ENCODE measurements at places on chromosomes 3 and 15.

- DNase-seq: no peak
Measured at GRCh38 chr15:41505776-41506175, 7.9 kb downstream of the LTK start.

DNA sequence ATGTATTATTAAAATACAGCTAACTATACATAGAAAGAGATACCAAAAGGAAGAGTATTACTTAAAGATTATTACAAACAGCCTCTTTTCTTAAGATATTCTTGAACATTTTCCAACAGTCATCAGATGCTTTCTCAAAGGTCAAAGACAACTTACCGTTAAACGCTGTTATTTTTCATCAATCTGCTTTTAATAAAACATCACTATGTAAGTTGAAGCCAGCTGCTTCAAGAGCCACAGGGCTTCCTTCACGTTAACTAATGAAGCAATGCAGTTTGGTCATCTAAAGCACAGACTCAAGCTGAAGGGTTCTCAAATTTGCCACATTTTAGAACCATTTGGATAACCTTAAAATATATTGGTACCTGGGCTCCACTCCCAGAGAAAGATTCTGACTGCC lies 578.8 kb downstream of the ROBO2 start:
- DNase-seq: no peak

DNA sequence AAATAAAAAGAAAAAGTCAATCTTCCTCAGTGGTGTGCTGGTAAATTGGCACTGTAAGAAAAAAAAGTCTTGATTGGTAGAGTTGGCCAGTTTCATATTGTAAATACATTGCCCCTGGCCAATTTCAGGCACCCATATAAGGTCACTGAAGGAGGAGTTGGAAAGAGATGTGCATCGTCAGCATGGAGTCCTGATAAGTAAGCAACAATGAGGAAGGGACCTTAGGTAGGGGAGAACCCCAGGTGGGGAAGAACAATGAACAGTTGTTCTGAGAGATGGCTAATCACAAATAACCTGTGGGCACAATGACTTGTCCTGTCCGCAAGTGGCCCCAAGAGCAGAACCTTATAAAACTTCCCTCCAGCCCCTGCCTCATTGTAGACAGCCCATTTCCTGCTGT lies 8.6 kb upstream of the CYP8B1 start:
- DNase-seq: no peak

DNA sequence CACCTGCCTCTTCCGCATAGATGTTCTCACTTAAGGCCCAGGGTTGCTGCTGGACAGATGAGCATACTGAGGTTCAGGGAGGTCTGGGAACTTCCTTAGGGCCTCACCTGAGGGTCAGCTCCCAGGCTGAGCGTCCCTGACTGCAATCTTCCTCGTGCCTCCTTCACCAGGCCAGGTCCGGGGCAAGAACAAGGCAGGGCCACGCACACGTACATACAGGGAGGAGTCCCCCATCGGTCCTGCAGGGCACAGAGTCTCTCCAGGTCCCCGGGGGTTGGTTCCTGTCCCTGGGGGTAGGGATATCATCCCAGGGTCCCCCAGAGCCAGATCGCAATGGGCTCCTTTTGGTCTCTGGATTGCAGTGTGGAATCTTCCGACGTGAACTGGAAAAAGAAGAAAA lies 130.1 kb downstream of the LRRK1 start:
- DNase-seq: peak; percentile 4

GRCh38 chr15:58329211-58329610 lies 102.6 kb upstream of the LIPC start:
- no peak for DNase-seq

- no peak for DNase-seq
Measured at GRCh38 chr3:133676336-133677118, 14.8 kb upstream of the TOPBP1 start.

DNA sequence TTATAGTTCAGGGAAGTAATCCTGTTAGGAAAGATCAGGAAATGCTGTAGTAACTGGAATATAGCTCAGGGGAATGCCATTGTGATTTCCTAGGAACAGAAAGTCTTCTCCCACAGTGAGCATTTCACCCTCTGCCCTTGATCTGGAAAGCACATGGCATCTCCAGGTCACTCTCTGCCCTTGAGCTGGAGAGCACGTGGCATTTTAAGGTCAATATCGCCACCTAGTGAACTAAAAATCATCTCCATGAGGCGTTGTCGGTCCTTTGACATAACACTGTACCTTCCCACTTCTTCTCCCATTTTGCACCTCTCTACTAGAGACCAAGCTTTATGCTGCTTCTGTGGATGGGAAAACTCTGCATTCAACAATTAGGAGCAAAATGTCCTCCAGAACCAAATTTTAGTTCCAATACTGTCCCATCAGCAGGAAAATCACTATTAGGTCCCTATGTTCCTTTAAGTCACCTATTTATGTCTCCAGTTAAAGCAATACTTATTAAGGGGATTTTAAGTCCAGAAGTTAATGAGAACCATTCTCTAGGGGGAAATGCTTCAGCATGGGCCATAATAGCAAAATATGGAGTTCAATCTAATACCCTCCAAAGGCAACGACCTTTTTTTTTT lies 54.7 kb upstream of the GK5 start:
- DNase-seq: peak; percentile 56

DNA sequence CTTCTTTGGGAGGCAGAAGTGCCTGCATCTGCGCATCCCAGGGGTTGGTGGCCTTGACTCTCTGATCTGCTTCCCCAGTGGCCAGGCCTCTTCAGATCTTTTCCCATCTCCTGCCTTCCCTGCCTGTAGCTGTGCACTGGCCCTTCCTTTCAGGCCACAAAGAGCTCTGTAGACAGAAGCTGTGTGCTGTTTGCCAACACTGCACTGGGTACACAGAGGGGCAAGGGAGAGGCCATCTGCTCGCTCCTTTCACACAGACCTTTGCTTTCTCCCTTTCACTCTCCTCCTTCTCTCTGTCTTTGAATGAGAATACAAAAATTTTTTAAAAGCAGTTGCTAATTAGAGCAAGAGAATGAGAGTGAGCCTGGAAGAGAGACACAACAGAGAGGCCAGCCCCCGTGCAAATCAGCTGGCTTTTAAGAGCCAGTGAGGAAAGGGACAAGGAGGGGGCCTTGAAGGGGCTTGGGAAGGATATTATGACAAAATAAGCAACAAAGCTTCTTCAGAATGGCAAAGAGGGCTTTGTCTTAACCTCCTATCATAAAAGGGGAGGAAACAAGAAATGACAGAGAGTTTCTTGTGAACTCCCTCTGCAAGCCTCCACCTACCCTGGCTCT lies 170.9 kb downstream of the EPHB1 start:
- DNase-seq: no peak

DNA sequence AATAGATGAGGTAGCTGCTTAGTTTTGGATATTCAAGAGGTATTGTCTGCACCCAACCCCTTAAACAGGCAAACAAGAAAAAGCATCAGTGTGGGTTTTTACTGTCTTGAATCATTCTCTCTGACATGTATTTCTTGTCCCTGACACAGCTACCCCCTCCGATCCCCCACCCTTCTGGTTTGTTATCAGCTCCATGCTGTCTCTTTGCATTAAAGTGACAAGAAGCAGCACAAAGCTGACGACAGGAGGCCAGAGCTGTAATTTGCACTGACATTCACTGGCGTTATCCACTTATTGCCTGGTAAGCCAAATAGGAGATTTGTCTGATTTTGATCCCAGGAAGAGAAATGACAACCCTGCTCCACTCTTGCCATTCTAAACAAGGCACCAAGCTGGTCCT lies 83.3 kb upstream of the SNRK start:
- DNase-seq: no peak

DNA sequence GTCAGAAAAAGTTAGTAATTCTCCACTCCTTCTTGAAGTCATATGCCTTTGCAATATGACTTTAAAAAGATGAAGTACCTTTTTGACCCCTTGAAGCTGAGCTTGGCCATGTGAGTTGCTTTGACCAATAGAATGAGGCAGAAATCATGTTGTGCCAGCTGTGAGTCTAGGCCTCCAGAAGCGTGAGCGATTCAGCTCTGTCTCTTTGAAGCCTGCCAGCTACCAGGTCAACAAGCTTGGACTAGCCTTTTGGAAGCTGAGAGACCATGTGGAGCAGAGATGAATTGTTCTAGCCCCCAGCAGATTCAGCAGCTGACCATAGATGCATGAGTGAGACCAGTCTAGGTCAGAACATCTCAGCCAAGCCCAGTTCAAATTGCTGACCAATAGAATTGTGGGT lies 69.8 kb upstream of the EOMES start:
- DNase-seq: no peak

GRCh38 chr3:168939651-168940238 lies 723.8 kb downstream of the MECOM start:
- no peak for DNase-seq

- no peak for DNase-seq
Measured at GRCh38 chr3:69763458-69763857, 24.2 kb downstream of the MITF start.

GRCh38 chr3:133439563-133439962 lies 39.7 kb downstream of the BFSP2 start:
- DNase-seq: no peak

DNA sequence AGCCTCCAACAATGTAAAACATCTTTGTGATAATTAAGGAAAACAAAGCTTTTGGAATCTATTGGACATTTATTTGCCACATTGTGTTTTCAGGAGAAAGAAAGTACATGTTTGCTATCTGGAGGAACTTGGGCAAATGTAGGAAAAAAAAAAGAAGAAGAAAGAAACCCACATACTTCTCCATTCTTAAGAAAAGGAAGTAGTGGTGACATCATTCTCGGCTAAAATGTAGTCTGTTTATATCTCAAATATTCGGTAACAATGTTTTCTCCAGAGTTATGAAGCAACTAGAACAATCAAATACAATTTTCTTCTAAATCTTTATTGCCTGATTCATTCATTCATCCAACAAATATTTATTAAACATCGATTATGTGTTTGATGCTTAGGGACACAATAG lies 2.3 kb upstream of the TGFBR2 start:
- no peak for DNase-seq

DNA sequence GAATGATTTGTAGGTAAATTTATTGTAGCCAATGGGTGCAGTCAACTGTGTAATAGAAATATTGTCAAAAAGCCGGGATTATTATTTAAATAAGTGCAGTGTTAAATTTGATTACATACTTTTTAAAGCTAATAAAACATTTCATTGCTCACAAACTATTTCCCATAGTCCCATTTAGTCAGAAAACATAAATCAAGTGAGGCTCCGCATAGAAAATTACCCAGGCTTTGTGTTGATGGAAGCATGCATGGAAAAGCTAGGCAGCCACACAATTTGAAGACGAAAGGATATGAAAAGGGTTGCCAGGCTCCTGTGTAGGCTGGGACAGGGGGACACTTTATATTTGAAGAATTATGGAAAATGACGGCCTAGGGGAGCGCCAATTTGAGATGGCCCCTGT lies 82.3 kb downstream of the LRTM1 start:
- peak; percentile 53 for DNase-seq

- DNase-seq: no peak
Measured at GRCh38 chr3:166560253-166560652, 723.0 kb upstream of the BCHE start.

- no peak for DNase-seq
Measured at GRCh38 chr3:183500981-183501704, 54.4 kb downstream of the KLHL6 start.

Measured in kidney (tissue), 22 donors.